ENCODE measurements at places on chromosomes 4 and X.

DNA sequence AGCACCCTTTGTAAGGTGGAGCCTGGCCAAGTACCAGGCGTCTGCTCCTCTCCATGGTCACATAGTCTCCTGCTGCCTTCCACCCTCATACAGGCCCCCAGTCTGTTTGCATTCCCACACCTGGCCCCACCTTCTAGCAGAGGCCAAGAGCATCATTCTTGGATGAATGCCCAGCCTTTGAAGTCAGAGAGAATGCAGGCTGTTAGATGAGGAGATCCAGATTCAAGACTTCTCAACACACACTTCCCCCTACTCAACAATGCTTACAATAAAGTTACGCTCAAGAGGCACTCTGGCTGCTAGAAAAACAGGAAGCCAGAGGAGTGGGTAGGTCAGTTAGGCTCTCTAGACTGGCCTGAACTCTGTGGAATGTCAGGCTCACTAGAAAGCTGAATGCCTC, 43.3 kb downstream of the SHROOM4 start:
- no peak for DNase-seq

GRCh38 chrX:107465932-107466620, 16.6 kb downstream of the FRMPD3 start:
- DNase-seq: no peak

DNA sequence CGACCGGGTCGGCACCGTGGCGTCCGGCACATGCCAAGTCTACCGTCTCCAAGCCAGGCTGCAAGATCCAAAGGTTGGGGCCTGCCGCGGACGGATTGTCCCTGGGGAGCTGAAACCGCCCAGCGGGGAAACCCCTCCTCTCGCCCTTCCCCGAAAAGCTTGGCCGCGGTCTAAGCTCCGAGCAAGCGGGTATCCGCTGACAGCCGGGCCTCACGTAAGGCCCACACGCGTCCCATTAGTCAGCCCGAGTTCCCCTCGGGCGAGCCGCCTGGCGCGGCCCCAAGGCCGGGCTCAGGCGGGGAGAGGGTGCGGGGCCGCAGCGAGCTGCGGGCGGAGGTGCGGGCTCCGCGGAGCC, 6.8 kb upstream of the BCOR start:
- no peak for DNase-seq

GRCh38 chrX:106649523-106650428, 38.0 kb downstream of the RADX start:
- no peak for DNase-seq

DNA sequence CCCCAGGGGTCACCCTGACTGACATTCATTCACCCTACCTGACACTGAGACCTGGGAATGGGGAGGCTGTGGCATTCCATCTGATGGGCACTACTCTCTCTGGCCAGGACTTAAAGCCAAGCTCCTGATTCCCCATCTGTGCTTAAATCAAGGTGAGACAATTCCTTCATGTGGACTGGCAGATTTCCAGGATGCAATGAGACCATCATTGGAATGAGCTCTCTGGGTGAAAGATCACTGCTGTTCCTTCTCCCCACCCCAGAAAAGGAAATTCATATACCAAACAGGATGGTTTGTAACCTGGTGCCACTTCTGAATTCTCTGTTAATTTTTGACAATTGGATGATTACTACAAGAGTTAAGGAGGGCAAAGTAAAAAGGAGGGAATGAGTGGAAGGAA, 354.8 kb downstream of the MID1IP1 start:
- DNase-seq: no peak

GRCh38 chrX:30570505-30570904, 7.1 kb downstream of the TASL start:
- no peak for DNase-seq

DNA sequence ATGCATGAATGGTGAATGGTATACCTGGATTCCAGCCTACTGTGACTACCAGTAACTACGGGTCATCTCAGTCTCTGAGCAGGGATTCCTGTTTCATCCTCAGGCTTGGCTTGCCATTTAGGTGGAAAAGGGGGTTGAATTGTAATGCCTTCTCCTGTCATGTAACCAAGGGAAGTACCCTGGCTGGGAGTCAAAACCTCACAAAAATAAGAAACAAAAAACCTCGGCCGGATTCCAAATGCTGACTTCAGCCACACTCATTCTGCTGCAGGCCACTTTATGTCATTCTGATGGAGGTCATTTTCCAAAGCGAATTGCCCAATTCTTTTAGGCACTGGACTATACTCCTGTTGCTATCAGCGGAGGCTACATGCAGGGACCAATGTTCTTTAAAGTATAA, 324.7 kb downstream of the LDB2 start:
- DNase-seq: no peak

- DNase-seq: no peak
Observed at GRCh38 chrX:23194885-23195554, 139.6 kb upstream of the PTCHD1 start.

- DNase-seq: no peak
Observed at GRCh38 chrX:42797651-42798269, 19.8 kb upstream of the PPP1R2C start.

- DNase-seq: no peak
Observed at GRCh38 chr4:152708796-152709195, 29.0 kb upstream of the TMEM154 start.

GRCh38 chrX:81390237-81390636, 188.3 kb downstream of the SH3BGRL start:
- no peak for DNase-seq

GRCh38 chr4:173714456-173714855, 184.4 kb upstream of the HAND2 start:
- DNase-seq: no peak

DNA sequence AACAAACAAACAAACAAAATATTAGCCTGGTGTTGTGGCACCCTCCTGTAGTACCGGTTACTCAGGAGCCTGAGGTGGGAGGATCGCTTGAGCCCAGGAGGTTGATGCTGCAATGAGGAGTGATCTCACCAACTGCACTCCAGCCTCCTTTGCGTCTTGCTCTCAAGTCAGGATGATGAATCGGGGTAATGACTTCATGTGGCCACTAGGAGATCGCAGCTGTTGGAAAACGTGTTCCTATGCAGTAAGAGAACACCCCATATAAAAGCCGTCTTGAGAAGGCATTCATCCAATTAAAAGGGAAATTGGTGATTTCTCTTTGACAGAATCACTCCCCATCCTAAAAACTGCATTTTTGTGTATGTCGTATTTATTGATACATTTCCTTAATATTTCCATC, 6.9 kb downstream of the CCNB3 start:
- no peak for DNase-seq

GRCh38 chrX:149185087-149185486, 320.0 kb downstream of the IDS start:
- DNase-seq: no peak

DNA sequence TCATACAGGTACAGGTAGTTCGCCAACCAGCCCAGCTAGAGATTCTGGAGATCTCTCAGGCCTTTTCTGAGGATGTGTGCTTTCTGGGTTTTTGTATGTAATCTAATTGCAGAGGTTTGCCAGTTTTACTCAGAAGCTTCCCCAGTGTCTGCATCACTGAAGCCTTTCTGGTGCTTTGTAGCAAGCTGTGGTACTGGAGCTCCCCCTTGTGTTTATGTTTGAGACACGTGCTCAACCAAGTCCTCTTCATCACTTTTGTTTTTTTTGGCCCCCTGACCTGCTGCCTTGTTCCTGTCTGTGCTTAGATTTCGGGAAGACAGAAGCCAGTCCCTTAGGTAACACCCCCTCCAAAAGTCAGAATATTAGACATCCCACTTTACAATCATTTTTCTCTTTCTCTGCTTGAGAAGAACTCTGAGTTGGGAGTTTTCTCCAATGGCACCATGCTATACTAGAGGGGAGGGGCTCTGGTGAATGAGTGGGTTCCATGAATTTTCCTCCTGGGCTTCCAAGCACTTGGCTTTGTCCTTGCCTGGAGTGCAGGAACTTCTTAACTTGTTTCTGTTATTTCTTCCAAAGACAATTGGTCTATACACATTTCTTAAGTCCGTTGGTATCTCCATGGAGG, 128.4 kb upstream of the TBC1D9 start:
- no peak for DNase-seq

- DNase-seq: no peak
Observed at GRCh38 chr4:106985830-106986229, 50.3 kb downstream of the DKK2 start.

GRCh38 chrX:111847491-111848133, 28.4 kb upstream of the TRPC5OS start:
- DNase-seq: no peak

All from stimulated activated CD8-positive, alpha-beta memory T cell treated with anti-CD3 and anti-CD28 coated beads, Interleukin-2, amount 100 ng/mL, for 48 hours (primary cell).